Lower lobe of right lung (tissue), 2 donors: ENCODE measurements at places on chromosomes 1 and 21. TPM values are rescaled to one million over a fixed set of nuclear protein-coding genes. Genes with fewer than 3 reads are reported as not detected.
A peak's percentile ranks its signal among the peaks of the same experiment; 100 is the strongest.

- no peaks in the 10 kb centered on the region for H3K36me3 ChIP-seq
- no peaks in the 10 kb centered on the region for H3K27me3 ChIP-seq
- DNase-seq, result no peak
- H3K4me3 ChIP-seq, result no peak overlapping the region
- H3K4me1 ChIP-seq, result no peaks in the 10 kb centered on the region
- H3K27ac ChIP-seq, result no peak overlapping the region
Measured at GRCh38 chr21:29691616-29692491, 247.9 kb downstream of the GRIK1 start.

- no peaks in the 10 kb centered on the region for H3K4me1 ChIP-seq
- H3K4me3 ChIP-seq, result no peak overlapping the region
- DNase-seq, result no peak
- no peaks in the 10 kb centered on the region for H3K27me3 ChIP-seq
- H3K36me3 ChIP-seq, result no peaks in the 10 kb centered on the region
Measured at GRCh38 chr1:65235867-65236805, 73.2 kb upstream of the DNAJC6 start.

- H3K4me1 ChIP-seq, result peaks cover 33% of the 10 kb centered on the region
- no peaks in the 10 kb centered on the region for H3K27me3 ChIP-seq
- peaks cover 11% of the 10 kb centered on the region for H3K36me3 ChIP-seq
- H3K27ac ChIP-seq, result peak overlapping the region; percentile 99
- peak; percentile 94 for DNase-seq
Measured at GRCh38 chr1:244834543-244835275, 749 bp upstream of the COX20 start.

DNA sequence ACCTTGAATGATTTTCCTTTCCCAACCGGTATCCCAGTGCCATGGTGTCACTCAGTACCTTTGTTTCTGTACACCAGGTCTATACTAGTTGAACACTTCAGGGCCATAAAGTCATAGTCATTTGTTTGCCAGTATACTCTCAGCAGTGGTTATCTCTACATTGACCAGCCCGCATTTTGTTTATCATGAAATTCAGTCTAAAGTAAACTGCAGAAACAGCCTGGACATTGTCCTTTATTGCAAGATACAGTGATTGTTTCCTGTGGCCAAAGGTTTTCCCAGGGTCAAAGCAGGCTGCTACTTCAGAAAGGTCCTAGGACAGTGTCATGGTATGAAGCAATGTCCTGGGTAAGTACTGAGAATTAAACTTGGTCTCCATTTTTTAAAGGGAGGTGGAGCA lies 407.4 kb downstream of the RWDD3 start:
- H3K36me3 ChIP-seq, result no peaks in the 10 kb centered on the region
- H3K4me1 ChIP-seq, result peaks cover 5% of the 10 kb centered on the region
- H3K27ac ChIP-seq, result no peak overlapping the region
- H3K27me3 ChIP-seq, result no peaks in the 10 kb centered on the region
- H3K4me3 ChIP-seq, result no peak overlapping the region
- DNase-seq, result no peak

DNA sequence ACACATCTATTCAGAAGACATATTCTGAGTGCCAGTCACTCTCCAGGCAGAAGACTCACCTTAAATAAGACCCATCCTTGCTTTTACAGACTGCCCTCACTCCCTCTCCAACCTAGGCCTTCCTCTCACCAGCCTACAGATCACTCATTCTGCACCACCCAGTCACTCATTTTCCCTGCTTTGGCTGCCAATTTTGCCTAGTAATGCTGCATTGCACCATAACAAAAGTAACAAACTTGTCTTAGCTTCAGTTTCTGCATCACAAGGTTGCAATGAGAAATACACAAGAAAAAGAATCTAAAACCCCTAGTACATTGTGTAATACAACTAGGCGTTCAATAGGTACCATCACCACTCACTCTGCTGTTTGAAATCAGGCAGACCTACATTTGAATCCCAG lies 292.4 kb downstream of the PLPP3 start:
- peaks cover 17% of the 10 kb centered on the region for H3K4me1 ChIP-seq
- H3K27me3 ChIP-seq, result no peaks in the 10 kb centered on the region
- DNase-seq, result no peak
- H3K36me3 ChIP-seq, result no peaks in the 10 kb centered on the region
- H3K4me3 ChIP-seq, result no peak overlapping the region

- H3K4me1 ChIP-seq, result peaks cover 5% of the 10 kb centered on the region
- no peaks in the 10 kb centered on the region for H3K36me3 ChIP-seq
- H3K27me3 ChIP-seq, result no peaks in the 10 kb centered on the region
- no peak for DNase-seq
- H3K4me3 ChIP-seq, result no peak overlapping the region
Measured at GRCh38 chr1:174152427-174152826, 6.9 kb upstream of the RABGAP1L start.

DNA sequence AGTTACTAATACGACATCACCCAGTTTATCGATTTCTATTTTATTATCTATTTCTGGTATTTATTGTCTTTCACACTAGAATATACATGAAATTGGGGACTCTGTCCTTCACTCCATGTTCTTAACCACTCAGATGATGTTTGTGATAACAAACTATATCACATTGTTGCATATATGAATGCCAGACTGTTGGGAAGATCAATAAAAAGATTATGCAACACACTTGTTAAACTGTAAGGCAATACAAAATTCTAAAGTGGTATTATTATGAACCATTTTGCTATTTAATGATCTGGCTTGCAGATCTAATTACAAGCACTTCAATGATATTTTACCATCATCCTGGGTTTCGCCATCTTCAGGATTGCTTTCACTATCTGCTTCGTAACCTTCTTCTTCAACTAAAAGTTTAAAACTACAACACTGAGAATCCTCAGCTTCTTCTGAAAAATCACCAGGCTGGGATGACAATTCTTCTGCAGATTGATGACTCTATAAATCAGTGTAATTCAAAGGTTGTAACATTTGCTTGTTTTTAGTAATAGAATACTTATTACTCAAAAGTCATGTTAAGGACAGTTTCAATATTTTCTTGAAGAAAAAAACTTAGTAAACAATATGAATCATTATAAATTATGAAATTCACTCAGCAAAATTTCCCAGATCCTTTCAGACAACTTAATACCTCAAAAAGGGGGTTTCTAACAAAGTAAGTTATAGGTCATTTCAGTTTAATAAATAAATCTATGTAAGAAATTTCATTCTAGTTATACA lies 63.9 kb downstream of the LYST start:
- DNase-seq, result no peak
- H3K27me3 ChIP-seq, result no peaks in the 10 kb centered on the region
- H3K4me3 ChIP-seq, result no peak overlapping the region
- H3K4me1 ChIP-seq, result no peaks in the 10 kb centered on the region
- H3K27ac ChIP-seq, result no peak overlapping the region
- peaks cover 44% of the 10 kb centered on the region for H3K36me3 ChIP-seq

- DNase-seq, result no peak
- no peak overlapping the region for H3K27ac ChIP-seq
- H3K27me3 ChIP-seq, result no peaks in the 10 kb centered on the region
- peaks cover 46% of the 10 kb centered on the region for H3K36me3 ChIP-seq
Measured at GRCh38 chr21:45202889-45203288, 84.8 kb downstream of the POFUT2 start.

- H3K36me3 ChIP-seq, result peaks cover 16% of the 10 kb centered on the region
- peak overlapping the region; percentile 95 for H3K4me3 ChIP-seq
- no peaks in the 10 kb centered on the region for H3K27me3 ChIP-seq
Measured at GRCh38 chr1:182392050-182393028, 749 bp upstream of the GLUL start.

DNA sequence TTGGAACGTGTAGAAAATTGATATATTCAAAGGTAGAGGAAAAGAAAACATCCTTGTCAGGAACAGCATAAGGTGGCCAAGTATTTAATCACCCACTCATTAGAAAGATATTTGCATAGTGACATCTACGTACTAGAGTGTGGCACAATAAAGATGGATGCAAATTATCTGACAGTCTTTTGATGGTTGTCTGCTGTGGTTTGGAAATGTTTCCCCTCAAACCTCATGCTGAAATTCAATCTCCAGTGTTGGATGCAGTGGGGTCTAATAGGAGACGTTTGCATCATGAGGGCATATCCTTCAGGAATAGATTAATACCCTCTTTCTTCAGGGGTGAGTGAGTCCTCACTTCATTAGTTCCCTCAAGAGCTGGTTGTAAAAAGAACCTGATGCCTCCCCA lies 34.1 kb upstream of the RUNX1 start:
- H3K27ac ChIP-seq, result no peak overlapping the region
- H3K36me3 ChIP-seq, result no peaks in the 10 kb centered on the region
- H3K4me1 ChIP-seq, result no peaks in the 10 kb centered on the region
- H3K27me3 ChIP-seq, result no peaks in the 10 kb centered on the region

DNA sequence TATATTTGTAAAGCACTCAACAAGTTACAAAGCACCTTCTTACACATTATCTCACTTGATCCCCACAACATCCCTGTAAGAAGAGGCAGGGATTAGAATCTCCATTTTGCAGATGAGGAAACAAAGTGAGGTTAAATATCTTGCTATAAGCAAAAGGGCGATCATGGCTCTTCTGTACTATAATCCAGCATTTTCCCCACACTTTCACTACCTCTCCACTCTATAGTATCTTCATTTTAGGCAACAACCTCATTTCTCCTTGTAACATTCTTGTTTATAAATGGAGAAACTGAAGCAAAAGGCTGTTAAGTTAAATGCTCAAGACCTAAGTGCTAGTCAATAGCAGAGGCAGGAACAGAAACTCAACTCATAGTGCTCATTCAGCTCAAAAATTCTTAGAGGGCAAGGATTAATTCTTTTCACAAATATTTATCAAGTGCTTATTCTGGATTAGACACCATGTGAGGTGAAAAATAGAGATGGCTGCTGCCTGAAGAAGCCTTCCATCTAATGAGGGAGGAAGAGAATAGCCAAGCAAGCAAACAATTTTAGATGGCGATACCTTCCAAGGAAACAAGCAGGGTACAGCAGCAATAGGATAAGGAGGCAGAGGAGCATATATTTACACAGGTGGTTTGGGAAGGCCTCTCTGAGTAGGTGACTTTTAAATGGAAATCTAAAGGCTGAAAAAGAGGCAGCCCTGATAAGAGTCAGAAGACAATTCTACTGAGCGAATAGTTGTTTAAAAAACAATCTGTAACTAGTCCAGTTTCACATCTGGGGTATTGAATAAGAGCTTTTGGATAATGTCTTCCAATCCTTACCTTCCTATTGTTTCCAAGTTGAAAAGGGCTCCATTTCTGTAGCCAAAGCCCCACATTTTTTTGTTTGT lies 3.5 kb downstream of the ERRFI1 start:
- no peak for DNase-seq
- H3K4me1 ChIP-seq, result peaks cover 63% of the 10 kb centered on the region
- no peaks in the 10 kb centered on the region for H3K36me3 ChIP-seq
- peak overlapping the region; percentile 76 for H3K4me3 ChIP-seq
- peak overlapping the region; percentile 26 for H3K27ac ChIP-seq

GRCh38 chr1:210440081-210440480 lies 111.4 kb downstream of the HHAT start:
- DNase-seq, result no peak
- H3K4me3 ChIP-seq, result no peak overlapping the region
- no peak overlapping the region for H3K27ac ChIP-seq
- H3K4me1 ChIP-seq, result no peaks in the 10 kb centered on the region

- no peaks in the 10 kb centered on the region for H3K36me3 ChIP-seq
- H3K27me3 ChIP-seq, result no peaks in the 10 kb centered on the region
- no peak for DNase-seq
Measured at GRCh38 chr21:26916799-26917198, 50.1 kb downstream of the ADAMTS5 start.

- no peaks in the 10 kb centered on the region for H3K4me1 ChIP-seq
- DNase-seq, result no peak
- H3K27ac ChIP-seq, result no peak overlapping the region
Measured at GRCh38 chr1:18734001-18734400, 103.4 kb downstream of the PAX7 start.

- no peak overlapping the region for H3K4me3 ChIP-seq
- no peaks in the 10 kb centered on the region for H3K27me3 ChIP-seq
- H3K27ac ChIP-seq, result no peak overlapping the region
- no peaks in the 10 kb centered on the region for H3K36me3 ChIP-seq
Measured at GRCh38 chr1:190578526-190578925, 100.9 kb upstream of the BRINP3 start.

DNA sequence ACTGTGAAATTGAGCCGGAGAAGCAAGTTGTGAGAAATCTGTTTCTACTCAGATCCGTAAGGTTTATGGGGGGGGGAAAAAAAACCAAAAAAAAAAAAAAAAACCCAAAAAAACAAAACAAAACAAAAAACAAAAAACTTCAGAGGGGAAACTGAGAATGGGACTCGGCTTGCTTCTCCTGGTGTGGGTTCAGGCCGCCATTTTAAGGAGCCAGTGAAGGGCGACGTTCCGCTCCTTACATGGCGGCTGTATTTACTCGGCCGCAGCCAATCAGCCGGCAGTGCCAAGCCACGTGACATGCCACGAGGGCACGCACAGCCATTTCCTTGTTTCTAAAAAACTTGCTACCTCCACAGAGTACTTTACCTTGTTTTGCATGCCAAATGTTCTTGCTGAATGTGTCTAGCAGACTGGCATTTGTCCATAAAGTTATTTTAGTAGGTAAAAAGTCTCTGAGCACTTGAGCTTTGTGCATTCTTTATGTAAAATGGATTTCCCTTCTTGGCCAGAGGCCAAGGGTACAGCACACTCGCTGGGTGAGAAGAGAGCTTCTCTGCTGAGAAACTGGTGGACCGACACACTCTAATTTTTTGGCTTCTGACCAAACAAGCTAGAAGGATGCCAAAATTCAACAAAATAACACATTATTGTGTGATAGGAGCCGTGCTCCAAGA lies 101.8 kb downstream of the NFIA start:
- H3K4me3 ChIP-seq, result peak overlapping the region; percentile 46
- H3K36me3 ChIP-seq, result no peaks in the 10 kb centered on the region
- peak overlapping the region; percentile 72 for H3K27ac ChIP-seq
- peaks cover 27% of the 10 kb centered on the region for H3K4me1 ChIP-seq
- DNase-seq, result peak; percentile 95

DNA sequence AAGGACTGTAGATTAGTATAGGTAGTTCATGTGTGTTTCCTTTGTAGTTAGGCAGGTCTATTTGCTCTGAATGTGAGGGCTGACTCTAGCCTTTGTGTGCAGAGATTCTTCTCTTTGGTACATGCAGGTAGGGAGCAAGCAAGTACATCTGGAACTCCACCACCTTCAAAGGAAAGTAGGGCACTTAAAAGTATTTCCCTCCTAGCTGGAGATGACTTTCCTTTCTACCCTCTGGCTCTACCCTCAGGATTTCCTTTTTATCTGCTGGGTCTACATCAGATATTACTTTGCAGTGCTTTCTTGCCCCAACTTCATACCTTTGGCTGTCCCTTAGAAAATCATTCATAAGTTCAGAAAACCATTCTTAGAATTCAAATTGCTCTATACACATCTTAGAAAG lies 91.7 kb upstream of the HIVEP3 start:
- H3K4me1 ChIP-seq, result peaks cover 30% of the 10 kb centered on the region
- H3K4me3 ChIP-seq, result no peak overlapping the region
- DNase-seq, result no peak
- no peak overlapping the region for H3K27ac ChIP-seq
- H3K27me3 ChIP-seq, result no peaks in the 10 kb centered on the region
- H3K36me3 ChIP-seq, result no peaks in the 10 kb centered on the region

TMEM269 gene
- total RNA-seq, result not detected

CTSS gene
- 824 TPM for total RNA-seq

C1QC gene
- 800 TPM for total RNA-seq

KLF17 gene
- total RNA-seq, result 0.47 TPM

C1orf232 gene
- not detected for total RNA-seq

NBPF12 gene
- 14.6 TPM for total RNA-seq

OLIG2 gene
- total RNA-seq, result not detected
